ENCODE measurements at places on chromosomes 12 and 14.

- peak; percentile 32 for DNase-seq
Measured at GRCh38 chr12:48197549-48197970, 5.5 kb downstream of the OR10AD1 start.

DNA sequence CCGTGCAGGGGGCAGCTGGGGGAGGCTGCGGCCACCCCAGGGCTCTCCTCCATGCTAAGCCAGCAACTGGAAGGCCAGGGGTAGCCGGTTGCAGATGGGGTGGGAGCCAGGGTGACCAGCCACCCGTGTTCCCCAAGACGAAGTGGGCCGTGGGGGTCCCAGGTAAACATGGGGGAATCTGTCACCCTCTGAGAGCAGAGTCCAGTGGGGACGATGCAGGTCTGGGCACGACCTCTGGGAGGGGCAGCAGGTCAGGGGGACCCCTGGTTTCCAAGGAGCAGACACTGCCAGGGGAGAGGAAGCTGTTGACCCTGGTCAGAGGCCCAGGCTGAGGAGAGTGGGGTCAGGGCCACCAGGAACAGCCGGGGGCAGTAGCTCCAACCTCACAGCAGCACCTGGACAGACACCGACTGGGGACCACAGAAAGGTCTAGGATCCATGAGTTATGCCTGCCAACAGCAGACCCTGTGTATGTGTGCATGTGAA lies 35.0 kb upstream of the FBRSL1 start:
- no peak for DNase-seq

- peak; percentile 96 for DNase-seq
Measured at GRCh38 chr12:2179953-2180736, 127.4 kb downstream of the CACNA1C start.

DNA sequence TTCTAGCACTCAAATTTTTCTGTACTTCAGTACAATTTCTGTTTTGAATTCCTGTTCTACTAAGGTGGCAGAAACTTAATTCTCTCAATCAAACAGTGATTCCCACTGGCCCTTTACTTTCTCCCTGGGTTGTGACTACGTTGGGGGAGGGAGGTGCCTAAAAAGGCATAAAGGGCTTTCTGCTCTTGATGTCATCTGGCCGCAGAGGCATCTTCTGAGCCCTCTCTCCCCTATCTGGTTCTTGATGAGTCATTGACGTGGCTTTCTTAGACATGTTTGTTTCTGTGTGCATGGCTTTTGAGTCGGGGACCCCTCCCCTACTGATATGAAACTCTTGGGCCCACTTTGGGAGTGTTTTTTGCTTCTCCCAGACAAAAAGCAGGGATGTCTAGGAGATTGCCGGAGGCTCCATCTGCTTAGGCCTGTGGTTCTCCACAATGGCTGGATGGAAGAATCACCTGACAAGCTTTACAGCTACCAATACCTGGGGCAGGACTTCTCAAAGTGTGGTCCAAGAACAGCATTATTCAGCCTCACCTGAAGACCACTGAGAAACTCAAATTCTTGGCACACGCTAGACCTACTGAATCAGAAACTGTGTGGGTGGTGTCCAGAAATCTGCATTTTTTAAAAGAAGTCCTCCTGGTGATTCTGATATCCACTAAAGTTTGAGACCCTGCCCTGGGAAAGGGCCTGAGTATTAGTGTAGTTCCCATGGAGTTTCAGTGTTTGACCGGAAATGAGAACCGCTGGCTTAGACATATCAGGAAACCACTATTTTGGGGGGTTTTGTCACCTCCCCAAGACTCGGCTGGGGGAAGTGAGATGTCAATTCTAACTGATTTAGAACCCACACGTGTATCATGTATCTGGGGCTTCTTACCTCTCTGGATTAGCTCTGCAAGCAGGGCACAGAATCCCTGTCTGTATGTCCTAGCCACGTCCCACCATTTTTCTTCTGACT lies 395.7 kb upstream of the PDE3A start:
- DNase-seq: no peak

DNA sequence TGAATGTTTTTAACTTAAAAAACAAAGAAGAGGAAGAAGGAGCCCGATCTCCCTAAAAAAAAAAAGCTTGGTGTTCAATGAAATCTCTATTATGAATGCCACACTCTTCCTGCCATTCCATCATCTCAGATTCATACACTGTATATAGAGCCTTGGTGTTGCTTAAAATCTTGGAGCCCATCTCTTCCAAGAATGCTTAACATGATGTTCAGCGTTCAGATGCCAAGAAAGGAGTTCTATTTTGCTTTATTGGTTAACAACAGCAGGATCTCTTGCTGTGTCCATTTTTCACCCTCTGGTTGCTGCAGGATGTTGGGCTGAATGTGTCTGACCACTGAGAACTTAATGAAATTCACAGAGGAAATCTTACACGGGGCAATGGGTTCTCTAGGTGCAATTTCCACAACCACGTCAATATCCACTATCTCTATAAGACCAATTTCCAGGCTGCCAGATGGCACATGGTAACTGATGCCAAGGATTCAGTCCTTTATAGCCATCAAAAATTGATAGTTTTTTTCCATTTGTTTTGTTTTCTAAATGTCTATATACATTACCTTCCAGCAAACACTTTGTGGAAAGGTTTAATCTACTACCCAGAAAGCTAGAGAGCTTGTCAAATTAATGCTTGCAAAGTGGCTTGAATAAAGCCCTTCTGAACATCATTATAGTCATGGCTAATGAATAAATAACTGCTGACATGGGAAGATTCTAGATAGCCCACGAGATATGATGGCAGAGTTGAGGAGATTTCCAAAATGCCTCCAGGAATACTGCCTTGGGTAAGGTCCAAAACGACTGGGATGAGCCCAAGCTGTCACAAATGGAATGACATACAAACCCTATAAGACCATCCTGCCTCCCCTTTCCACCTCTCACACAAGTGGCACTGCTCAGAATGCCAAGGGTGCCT lies 26.5 kb downstream of the RERG start:
- no peak for DNase-seq

DNA sequence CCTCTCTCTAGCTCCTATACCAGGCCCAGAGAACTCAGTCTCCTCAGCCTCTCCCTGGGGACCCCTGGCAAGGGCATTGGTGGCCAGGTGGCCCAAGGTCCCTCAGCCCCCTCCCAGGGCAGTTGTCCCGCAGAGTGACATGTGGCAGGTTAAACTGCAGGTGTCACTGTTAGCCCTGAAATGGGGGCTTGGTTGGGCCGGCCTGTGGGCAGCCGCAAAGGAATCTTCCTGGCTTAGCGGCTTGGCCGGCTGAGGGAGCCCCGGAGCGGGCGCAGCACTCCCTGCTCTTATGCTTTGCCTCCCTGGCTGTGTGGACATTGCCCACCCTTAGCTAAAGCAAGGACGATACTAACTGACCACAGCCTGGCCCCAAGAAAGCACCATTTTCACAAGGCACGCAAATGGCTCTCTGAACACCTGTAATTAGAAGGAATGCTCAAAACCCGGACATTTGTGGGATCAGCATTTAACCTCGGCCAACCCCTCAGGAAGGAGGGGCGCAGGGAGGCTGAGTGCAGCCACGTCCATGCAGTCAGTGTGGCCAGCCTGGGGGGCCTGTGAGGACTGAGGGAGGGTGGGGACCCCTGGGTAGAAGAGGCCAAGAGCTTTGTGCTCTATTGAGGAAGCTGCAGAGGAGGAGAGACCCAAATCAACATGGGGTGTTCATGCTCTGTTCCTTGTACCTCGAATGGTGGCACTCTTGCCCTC lies 82.2 kb downstream of the PAPOLA start:
- no peak for DNase-seq

GRCh38 chr12:20507056-20507455 lies 138.7 kb downstream of the PDE3A start:
- DNase-seq: no peak

GRCh38 chr14:92970271-92970670 lies 47.3 kb downstream of the CHGA start:
- DNase-seq: no peak

DNA sequence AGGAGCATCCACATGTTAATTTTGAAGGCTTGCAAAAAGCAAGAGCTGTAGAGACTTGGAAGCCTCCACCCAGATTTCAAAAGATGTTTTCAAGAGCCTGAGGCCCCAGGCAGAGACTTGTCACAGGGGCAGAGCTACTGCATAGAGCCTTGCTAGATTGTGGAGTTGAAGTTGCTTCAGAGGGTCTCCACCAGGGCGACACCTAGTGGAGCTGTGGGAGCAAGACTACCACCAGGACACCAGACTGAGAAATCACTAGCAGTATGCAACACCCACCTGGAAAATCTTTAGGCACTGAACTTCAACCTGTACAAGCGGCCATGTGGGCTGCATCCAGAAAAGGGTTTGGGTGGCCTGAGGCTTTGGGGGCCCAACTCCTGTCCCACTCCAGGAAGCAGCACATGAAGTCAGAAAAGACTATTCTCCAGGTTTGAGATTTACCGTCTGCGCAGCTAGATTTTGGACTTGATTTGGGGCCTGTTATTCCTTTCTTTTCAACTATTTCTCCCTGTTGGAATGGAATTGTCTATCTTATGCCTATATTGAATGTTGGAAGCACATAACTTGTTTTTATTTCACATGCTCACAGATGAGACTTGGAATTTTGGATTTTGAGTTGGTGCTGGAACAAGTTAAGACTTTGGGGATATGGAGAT lies 508.6 kb downstream of the FLRT2 start:
- DNase-seq: peak; percentile 61

DNA sequence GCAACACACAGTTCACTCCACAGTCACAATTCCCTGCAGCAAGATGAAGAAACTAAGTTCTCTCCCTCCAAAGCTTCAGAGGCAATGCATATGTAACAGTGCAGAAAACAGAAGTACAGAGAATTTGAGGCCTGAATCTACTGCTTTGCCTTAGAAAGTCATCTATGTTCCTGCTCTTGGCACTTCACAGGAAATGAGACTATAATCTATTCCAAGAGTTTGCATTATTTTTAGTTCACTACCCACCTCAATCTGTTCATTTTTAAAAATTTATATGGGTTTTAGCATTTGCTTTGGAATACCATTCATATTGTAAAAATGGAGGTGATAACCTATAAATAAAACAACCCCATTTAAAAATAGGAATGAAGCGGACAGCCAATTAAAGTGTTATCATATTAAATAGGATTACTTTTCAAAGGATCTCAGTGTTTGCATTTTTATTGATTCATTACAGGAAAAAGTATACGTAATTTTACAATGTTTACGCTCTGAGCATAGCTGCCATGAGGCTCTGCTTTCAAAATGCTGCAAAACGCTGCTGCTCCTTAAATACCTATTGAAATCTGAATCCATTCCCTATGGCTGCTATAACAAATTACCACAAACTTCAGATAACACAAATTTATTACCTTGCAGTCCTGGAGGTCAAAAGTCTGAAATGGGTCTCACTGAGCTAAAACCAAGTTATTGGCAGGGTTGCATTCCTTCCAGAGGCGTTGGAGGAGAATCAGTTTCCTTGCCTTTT lies 60.0 kb downstream of the ARMH4 start:
- DNase-seq: no peak

GRCh38 chr12:28618171-28618570 lies 427.9 kb downstream of the CCDC91 start:
- no peak for DNase-seq

GRCh38 chr14:32939254-32940065 lies 781 bp downstream of the NPAS3 start:
- peak; percentile 79 for DNase-seq

- peak; percentile 3 for DNase-seq
Measured at GRCh38 chr12:129868575-129868974, 35.2 kb downstream of the TMEM132D start.

GRCh38 chr14:103488960-103489359 lies 33.7 kb downstream of the CKB start:
- peak; percentile 14 for DNase-seq

DNA sequence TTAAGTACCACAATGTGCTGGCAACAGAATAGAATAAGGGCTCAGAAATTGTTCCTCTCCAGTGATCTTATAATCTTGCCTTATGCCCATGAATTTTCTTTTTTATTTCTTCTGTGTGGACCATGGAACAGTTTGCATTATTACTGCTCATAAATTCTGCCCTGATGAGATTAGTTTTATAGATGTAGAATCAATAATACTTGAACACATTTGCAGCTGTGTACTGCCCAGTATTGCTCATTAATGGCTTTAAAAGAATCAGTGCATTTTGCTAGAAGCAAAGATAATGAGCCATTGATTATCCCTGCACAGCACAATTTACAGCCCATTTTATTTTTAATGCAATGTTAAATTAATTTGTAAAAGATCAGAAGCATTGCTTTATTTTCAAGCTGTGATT lies 172.3 kb upstream of the STXBP6 start:
- DNase-seq: no peak

- DNase-seq: no peak
Measured at GRCh38 chr14:101844219-101844618, 82.7 kb downstream of the PPP2R5C start.

- DNase-seq: no peak
Measured at GRCh38 chr12:88918161-88918560, 337.9 kb upstream of the KITLG start.

- DNase-seq: no peak
Measured at GRCh38 chr12:104667139-104667538, 210.4 kb downstream of the CHST11 start.

DNA sequence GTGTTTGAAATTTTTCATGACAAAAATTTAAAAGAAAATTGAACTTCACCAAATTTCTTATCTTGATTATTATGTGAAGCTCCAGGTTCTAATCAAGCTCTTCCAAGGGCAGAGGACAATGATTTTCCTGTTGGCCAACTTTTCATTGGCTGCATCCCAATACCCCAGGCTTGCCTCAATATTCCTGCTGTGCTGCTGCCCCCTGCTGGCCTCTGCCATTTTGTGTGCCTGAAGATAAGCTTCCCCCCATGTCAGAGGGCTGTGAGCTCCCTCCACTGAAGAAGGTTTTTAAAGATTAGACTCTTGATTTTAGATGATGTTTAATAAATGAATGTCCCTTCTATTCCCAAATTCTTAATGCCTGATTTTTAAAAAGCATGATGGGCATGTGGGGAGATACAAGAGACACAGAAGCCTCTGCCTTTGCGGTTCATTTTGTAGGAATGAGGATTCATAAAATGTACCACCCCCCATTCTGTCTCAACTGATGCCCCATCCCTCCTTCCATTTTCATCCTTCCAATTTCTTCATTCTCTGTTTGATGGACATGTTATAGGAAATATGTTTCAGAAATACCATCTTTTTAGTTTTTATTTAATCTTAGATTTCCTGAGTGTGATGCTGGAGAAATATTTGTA lies 76.7 kb upstream of the RGS6 start:
- DNase-seq: peak; percentile 77

GRCh38 chr14:51283402-51284085 lies 43.5 kb downstream of the TMX1 start:
- peak; percentile 87 for DNase-seq

DNA sequence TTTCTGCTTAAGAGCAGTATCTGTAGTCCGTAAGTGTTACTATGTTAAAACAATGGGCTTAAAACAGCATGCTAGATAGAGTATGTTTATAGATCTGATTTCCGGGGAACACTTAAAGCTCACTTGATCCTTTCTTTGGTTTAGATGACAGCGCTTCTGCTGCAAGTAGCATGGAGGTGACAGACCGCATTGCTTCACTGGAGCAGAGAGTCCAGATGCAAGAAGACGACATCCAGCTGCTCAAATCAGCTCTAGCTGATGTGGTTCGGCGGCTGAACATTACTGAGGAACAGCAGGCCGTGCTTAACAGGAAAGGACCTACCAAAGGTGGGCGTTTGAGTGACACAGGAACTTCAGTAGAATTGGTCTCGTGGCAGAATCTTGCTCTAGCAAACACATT lies 57.5 kb downstream of the EML1 start:
- DNase-seq: no peak

- DNase-seq: no peak
Measured at GRCh38 chr14:64234877-64235651, 59.1 kb downstream of the ESR2 start.

- DNase-seq: peak; percentile 45
Measured at GRCh38 chr14:65958664-65959562, 527.3 kb upstream of the CCDC196 start.

- DNase-seq: no peak
Measured at GRCh38 chr14:101926620-101927019, 37.8 kb upstream of the DYNC1H1 start.

Data from AG08395 (cell line).